Stimulated activated naive CD8-positive, alpha-beta T cell treated with anti-CD3 and anti-CD28 coated beads, Interleukin-15, amount 100 ng/mL, for 72 hours (primary cell): ENCODE measurements at places on chromosomes 2 and 18.

GRCh38 chr2:120346026-120346666, at the start of gene INHBB:
Gene INHBB (plus strand): TSS chr2:120346136. CDS start chr2:120346189, 53 bp downstream.
- no peak for DNase-seq

GRCh38 chr2:192151853-192152252, 42.9 kb downstream of the TMEFF2 start:
- DNase-seq = no peak

DNA sequence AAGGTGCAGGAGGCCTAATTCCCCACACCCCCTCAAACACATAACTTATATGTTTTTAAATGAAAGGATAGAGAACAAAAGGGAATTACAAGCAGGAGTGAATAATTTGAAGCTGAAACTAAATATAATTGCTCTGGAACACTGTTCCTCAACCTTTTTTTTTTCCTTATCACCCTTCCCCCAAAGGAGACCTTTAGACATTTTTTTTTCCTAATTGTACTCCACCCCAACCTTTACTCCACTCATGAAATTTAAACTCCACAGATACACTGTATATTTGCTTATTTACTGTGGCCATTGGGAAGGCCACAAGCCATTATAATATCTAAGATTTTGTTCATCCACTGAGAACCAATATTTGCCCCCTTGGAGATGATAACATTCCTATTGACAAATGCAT, 45.4 kb upstream of the PELI1 start:
- no peak for DNase-seq

GRCh38 chr18:24009651-24010333, 4.8 kb upstream of the TTC39C start:
- DNase-seq = no peak

DNA sequence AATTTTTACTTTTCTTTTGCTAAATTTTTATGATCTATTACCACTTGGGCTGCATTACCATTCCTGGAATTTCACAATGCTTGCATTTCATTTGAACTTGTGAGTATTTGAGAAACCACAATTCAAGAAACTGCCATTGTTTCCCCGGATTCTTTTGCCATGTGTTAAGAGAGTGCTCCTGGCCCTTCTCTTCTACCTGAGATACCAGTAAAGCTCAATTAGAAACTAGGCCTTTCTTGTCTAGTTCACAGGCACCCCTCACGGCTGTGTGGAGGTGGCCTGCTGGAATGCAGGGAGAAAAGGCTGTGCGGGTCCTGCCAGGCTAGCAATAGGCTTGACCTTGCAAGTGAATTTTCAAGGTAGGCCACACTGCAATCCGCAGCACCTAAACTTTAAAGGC, 40.8 kb downstream of the ZEB2 start:
- DNase-seq = no peak

DNA sequence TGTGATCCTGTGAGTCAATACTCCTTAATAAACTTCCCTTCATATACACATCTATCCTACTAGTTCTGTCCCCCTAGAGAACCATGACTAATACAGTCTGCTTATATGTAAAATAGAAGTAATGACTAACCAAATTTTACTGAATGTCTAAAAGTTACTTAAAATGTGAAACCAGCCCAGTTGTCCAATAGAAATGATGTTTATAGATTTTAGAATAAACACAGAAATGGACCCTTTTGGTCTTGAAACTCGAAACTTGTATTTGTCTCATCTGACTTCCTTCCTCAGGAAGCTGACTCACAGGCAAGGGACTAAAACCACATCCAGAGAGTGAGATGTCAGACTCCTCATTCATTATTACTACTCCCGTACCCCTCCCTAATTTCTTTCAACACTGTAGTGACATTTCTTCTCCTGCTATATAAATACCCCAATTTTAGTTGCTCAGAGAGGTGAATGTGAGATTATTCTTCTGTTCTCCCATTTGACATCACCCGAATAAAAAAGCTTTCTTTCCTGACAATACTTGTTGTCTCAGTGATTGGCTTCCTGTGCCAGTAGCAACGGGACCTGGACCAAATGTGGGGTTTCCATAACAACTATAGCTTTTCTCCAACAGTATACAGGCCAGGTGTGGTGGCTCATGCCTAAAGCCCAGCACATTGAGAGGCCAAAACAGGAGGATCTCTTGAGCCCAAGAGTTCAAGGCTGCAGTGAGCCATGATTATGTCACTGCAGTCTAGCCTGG, 486.0 kb downstream of the ERBB4 start:
- DNase-seq = no peak

DNA sequence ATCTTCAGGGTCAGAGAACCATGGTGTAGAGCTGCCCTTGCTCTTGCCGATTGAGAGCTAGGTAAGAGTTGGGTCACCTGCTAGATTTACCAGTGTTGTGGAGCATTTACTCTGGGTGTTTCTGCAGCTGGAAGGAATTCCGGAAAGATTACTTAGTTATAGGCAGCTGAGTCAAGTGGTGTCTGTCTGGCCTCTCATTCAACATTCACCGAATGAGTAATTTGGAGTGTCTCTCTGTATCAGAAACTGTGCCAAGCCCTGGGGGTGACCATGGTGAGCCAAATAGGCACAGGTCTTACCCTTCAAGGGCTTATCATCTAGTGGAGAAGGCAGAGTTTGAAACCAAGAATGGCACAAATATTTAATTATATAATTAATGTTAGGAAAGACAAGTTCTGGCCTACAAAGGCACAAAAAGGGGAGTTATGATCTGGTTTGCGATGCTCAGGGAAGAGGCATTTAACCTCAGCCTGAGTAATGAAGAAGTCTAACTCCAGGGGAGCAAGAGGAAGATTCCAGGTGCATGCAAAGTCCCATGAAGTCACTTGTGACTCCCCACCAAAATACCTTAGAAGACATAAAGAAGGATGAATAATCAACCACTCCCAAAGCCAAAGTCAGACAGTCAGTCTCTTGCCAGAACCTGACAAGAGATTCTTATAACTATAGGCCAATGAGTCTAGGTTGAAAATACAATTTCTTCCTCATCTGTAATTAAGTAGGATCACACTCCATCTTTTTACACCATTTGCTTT, 12.5 kb downstream of the SETBP1 start:
- DNase-seq = no peak

DNA sequence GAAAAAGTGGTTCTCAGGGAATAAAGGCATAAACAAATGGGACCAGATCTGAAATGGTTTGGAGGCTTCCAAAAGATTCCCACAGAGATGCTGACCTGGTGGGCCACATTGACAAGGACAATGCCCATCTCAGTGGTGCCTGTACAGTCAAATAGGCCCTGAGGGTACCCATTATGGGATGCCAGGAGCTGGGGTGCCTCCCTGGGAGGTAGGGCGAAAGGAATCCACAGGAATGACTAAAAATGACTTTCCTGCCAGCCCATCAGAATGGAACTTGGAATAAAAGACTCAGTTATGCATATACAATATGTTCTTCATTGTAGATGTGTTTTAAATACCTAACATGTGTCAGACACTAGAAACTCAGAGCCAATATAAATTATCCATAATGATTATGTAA, 248.5 kb downstream of the RNF144A start:
- DNase-seq = no peak

DNA sequence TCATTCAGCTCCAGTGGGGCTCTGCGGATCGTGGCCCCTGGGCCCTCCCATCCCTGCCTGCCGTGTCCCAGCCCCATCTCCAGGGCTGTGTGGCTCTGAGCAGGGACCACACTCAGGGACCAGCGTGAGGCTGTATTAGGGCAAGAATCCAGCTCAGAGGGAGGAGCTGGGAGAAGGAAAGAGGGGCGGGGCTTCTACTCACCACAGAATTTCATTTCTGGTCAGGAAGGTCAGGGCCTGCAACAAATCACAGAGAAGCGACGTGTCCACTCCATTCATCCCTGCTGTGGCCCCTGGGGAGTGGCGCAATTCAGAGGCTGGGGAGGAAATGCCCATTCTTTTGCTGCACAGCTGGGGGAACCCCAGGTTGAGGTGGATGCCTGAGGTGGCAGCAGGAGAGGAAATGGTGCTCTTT, 828 bp downstream of the CIB4 start:
- DNase-seq = no peak

DNA sequence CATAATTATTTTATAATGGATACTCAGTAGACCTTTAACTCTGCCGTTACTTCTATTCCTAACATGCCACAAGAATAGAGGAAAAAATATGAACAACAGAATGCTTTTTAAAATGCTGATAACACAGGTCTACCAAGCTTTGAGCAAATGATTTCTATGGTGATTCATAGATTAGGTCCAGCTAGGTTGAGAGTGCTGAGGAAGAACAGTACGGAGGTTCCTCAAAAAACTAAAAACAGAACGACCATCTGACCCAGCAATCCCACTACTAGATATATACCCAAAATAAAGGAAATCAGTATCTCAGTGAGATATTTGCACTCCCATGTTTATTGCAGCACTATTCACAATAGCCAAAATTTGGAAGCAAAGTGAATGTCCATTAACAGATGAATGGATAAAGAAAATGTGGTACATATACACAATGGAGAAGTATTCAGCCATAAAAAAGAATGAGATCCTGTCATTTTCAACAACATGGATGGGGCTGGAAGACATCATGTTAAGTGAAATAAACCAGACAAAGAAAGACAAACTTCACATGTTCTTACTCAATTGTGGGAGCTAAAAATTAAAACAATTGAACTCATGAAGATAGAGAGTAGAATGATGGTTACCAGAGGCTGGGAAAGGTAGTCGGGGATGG, 111.6 kb upstream of the SERTAD2 start:
- DNase-seq = no peak
